Panc1 (cell line): ENCODE measurements at places on chromosomes 12 and 14. TPM values are rescaled to one million over a fixed set of nuclear protein-coding genes. Genes with fewer than 3 reads are reported as not detected.
A peak's percentile ranks its signal among the peaks of the same experiment; 100 is the strongest.

- no peak for DNase-seq
- peak overlapping the region; percentile 87 for H3K4me3 ChIP-seq
- no peaks in the 10 kb centered on the region for H3K27me3 ChIP-seq
- H3K4me1 ChIP-seq = peaks cover 18% of the 10 kb centered on the region
- H3K36me3 ChIP-seq = peaks cover 8% of the 10 kb centered on the region
- H3K27ac ChIP-seq = peak overlapping the region; percentile 96
These were observed 773 bp downstream of the GMPR2 start for GRCh38 chr14:24233538-24233866.

DNA sequence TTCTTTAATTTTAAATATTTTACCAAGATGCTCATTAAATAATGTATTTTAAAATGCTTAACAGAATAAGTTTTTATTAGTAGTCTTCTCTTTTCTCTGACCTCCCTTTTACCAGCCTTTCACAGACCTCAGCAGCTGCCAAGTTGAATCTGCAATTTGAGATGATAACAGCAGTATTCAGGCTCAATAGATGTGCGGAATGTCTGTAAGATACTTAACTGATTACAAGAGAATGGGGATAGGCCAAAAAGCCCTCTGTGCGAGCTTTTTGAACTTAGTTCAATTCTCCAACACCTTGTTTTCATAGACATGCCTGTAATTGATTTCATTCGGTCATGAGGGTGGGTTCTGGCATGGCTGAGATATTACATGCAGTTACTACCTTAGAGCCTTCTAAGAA, 277.2 kb downstream of the TMTC2 start:
- H3K27me3 ChIP-seq = no peaks in the 10 kb centered on the region
- no peaks in the 10 kb centered on the region for H3K4me1 ChIP-seq
- H3K4me3 ChIP-seq = no peak overlapping the region
- H3K36me3 ChIP-seq = no peaks in the 10 kb centered on the region
- no peak for DNase-seq
- H3K27ac ChIP-seq = no peak overlapping the region

GRCh38 chr12:115042341-115042740, 358.4 kb upstream of the TBX3 start:
- DNase-seq = no peak
- H3K36me3 ChIP-seq = no peaks in the 10 kb centered on the region
- no peaks in the 10 kb centered on the region; the same call in 1 of the 2 replicates for H3K27me3 ChIP-seq
- no peak overlapping the region for H3K4me3 ChIP-seq
- H3K27ac ChIP-seq = no peak overlapping the region

DNA sequence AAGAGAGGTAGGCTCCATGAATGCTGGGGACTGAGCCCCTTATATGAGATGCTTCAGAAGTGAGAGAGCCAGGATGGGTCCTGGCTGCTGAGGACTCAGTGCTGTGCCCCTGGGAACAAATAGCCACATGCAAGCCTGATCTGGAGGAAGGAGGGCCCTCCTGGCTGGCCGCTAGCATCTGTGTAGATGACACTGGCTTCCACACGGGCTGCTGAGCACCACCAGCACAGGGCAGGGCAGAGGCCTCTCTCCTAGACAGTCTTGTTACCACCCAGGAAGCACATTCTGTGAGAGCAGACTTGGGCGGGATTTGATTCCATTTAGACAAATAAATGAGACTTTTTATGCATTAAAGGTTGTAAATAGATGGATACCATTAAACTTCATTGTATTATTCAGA, 48.0 kb downstream of the ZNF664 start:
- no peaks in the 10 kb centered on the region for H3K27me3 ChIP-seq
- no peak overlapping the region for H3K27ac ChIP-seq
- H3K4me1 ChIP-seq = no peaks in the 10 kb centered on the region
- H3K36me3 ChIP-seq = no peaks in the 10 kb centered on the region

GRCh38 chr12:88420457-88420856, 159.8 kb downstream of the KITLG start:
- H3K36me3 ChIP-seq = no peaks in the 10 kb centered on the region
- H3K4me3 ChIP-seq = no peak overlapping the region
- H3K4me1 ChIP-seq = no peaks in the 10 kb centered on the region
- no peak for DNase-seq
- no peak overlapping the region for H3K27ac ChIP-seq

- peaks cover 6% of the 10 kb centered on the region for H3K4me1 ChIP-seq
- DNase-seq = no peak
- H3K36me3 ChIP-seq = no peaks in the 10 kb centered on the region
- no peaks in the 10 kb centered on the region for H3K27me3 ChIP-seq
- H3K4me3 ChIP-seq = no peak overlapping the region
These were observed 74.3 kb upstream of the CPM start for GRCh38 chr12:69007101-69007854.

DNA sequence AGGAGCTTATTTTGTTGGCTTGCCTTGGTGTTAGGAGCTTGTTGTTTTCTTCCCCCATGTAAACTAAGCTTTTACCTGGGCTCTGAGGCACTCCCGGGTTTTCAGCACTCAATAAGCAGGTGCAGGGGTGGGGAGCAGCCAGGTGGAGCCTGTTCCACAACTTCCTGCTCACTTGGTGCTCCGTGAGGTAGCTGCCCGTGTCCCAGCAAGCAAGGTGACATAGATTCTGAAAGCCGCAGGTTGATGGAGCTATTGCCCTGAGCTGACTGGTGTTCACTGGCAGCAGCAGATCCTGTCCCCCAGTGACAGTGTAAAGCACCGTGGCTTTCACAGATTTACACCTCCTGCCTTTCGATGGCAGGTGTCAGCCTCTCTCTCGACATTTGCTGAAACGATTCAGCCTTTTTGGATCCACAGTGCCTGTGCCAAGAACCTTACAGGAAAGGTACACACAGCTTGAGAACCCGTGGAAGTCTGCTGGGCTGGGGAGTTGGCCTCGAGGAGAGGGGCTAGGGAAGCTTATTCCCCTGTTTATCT, 295.7 kb upstream of the FKBP4 start:
- DNase-seq = no peak
- H3K36me3 ChIP-seq = no peaks in the 10 kb centered on the region
- H3K27me3 ChIP-seq = peaks cover 3% of the 10 kb centered on the region; the same call in 1 of the 2 replicates
- no peaks in the 10 kb centered on the region for H3K4me1 ChIP-seq
- no peak overlapping the region for H3K27ac ChIP-seq

DNA sequence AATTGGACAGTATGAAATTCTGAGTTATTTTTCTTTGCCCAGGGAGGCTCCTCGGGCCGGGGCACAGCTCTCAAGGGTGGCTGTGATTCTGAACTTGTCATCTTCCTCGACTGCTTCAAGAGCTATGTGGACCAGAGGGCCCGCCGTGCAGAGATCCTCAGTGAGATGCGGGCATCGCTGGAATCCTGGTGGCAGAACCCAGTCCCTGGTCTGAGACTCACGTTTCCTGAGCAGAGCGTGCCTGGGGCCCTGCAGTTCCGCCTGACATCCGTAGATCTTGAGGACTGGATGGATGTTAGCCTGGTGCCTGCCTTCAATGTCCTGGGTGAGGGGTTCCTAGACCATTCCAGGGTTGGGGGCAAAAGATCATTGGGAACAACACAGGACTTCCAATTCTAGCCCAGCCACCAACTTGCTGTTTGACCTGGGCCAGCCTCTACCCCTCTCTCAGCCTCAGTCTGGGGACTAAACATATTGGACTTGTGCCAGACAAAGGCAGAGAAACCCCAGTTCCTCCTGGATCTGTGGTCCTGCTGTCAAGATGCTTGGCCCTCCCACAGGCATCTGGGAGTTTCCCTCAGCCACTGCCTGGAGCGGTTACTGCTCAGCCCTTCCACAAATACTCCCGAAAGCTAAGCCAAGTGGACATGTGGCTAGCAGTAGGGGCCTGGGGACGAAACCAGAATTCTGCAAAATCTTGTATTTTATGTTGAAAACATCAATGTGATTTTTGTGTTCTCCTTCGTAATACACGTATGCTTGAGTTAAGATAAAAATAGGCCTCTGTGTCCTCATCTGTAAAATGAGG, 3.5 kb downstream of the OAS3 start:
- H3K4me3 ChIP-seq = no peak overlapping the region
- peaks cover 12% of the 10 kb centered on the region; the same call in 1 of the 2 replicates for H3K4me1 ChIP-seq
- H3K36me3 ChIP-seq = no peaks in the 10 kb centered on the region
- DNase-seq = no peak
- H3K27ac ChIP-seq = no peak overlapping the region
- no peaks in the 10 kb centered on the region for H3K27me3 ChIP-seq

DNA sequence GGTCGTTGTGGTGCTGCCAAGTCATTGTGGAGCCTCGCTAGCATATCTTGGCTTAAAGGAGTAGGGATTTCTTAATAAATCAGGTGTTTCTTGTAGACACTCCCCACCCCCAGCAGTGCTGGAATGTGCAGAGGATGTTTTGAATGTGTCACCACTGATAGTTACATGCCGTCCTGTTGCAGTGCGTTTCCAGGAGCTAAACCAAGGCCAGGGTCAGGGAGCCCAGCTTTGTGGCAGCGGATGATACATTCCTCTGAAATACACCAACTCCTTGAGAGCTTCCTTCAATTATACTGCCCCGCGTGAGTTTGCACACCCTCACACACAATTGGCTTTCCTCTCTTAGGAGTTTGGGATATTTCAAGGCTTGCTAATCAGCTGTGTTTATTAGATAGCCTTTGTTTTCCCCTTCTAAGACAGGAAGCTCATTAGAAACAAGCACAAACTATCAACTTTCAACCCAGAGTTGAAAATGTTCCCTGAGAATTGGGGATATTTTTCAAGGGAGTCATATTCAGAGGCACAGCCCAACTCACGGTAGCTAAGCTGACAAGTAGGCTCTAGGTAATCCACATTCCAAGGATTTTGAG, 154.9 kb downstream of the C12orf75 start:
- DNase-seq = no peak
- peaks cover 2% of the 10 kb centered on the region; the same call in 1 of the 2 replicates for H3K4me1 ChIP-seq
- H3K27ac ChIP-seq = no peak overlapping the region
- no peaks in the 10 kb centered on the region for H3K27me3 ChIP-seq

CCDC196 gene
- not detected for total RNA-seq

CIDEB gene
- 0.18 TPM for total RNA-seq

CMKLR1 gene
- 0.03 TPM for total RNA-seq

OR4K17 gene
- total RNA-seq = not detected

CLEC4D gene
- not detected for total RNA-seq
